Activated B cell treated with CpG ODN at 0.5 μM for 24 hours (primary cell): ENCODE measurements at places on chromosomes 6 and 20. TPM values are rescaled to one million over a fixed set of nuclear protein-coding genes. Genes with fewer than 3 reads are reported as not detected.

Gene OPN5
- not detected in 2 replicates for total RNA-seq

Gene BMP2
- not detected in 2 replicates for total RNA-seq

Gene OR12D3
- total RNA-seq, result not detected in 2 replicates

Gene SLC25A27
- 0.29 and 0.78 TPM in 2 replicates for total RNA-seq

DNA sequence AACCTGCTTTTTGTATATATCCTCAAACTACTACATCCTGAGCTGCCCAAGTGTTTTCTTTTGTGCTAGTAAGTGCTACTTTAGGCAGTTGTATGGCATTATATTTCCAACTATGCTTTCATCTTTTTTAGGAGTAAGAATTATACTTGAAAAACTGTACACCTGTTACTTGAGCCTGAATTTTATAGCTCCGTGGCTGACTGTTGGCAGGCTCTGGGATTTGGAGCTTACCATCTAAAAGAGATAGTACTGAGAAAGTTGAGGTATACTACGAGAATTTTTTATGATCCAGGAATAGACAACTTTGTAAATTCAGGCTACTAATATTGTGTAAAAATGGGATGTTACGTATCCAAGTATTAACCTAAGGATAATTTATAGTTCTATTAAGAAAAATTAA lies 32.4 kb downstream of the RNF217 start:
- DNase-seq, result no peak

GRCh38 chr6:169940481-169941271 lies 189.3 kb downstream of the ERMARD start:
- DNase-seq, result no peak

DNA sequence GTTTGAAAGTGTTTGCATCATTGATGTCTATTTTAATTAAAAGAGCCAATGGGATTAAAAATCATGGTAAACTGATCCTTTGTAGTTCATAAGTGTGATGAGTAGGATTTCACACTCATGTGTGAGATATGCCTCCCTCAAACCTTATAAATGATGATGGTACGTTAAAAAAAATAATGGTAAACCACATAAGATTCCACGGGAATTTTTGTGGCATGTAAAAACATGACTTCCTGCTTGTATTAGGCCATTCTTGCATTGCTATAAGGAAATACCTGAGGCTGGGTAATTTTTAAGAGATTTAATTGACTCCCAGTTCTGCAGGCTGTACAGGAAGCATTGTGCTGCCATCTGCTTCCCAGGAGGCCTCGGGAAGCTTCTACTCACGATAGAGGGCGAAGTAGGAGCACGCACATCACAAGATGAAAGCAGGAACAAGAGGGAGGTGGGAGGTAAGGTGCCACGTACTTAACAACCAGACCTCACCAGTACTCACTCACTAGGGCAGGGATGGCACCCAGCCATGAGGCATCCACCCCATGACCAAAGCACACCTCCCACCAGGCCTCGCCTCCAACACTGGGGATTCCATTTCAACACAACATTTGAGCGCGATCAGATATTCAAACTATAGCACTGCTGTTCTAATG lies 187.6 kb upstream of the QKI start:
- DNase-seq, result no peak

- DNase-seq, result no peak
These were observed 30.3 kb upstream of the POPDC3 start for GRCh38 chr6:105209950-105210706.

- no peak for DNase-seq
These were observed 11.9 kb downstream of the CUL9 start for GRCh38 chr6:43193929-43194328.

- no peak for DNase-seq
These were observed 13.0 kb upstream of the FAM217A start for GRCh38 chr6:4091941-4092340.

- DNase-seq, result no peak
These were observed 21.5 kb upstream of the PBOV1 start for GRCh38 chr6:138239774-138240173.

DNA sequence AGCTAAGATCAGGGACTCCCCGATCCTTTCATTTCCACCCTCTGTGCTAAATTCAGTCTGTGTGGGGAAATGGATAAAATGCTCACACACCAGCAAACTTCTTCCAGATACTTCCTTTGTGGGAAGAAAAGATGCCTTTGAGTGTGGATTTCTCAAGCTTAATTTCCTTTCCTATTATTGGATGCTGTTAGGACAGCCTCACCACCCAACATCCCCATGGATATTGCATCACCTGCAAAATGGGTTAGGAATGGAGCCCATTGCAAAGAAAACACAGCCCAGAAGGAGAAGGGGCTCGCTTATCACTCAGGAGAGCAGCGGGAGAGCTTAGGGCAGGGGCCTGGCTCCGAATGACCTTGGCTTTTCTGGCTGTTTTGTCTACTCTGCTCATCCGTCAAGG lies 272.2 kb downstream of the CDC5L start:
- no peak for DNase-seq

GRCh38 chr6:108171291-108171917 lies 5.6 kb downstream of the NR2E1 start:
- no peak for DNase-seq

GRCh38 chr20:15364781-15365180 lies 1027.4 kb upstream of the FLRT3 start:
- DNase-seq, result no peak

GRCh38 chr6:21615504-21615903 lies 22.0 kb downstream of the SOX4 start:
- DNase-seq, result no peak
